ENCODE measurements at places on chromosomes 12 and 14.

DNA sequence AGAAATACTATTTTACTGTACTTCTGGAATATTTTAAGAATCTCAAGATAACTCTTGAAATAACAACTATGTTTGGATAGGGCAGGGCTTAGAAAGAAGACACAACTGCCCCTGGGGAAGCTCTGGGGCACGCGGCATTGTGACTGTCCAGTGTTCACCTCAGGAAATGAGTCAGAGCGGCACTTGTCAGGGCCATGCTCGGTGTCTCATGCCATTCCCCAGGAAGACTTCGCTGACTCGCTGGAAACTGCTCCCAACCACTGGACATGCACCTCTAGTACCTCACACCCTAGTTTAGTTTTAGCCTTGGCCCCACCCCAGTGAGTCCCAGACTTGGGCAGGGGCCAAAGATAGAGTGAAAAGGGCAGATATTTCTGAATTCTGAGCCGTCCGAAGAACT lies 192.0 kb downstream of the TTC7B start:
- DNase-seq = no peak

DNA sequence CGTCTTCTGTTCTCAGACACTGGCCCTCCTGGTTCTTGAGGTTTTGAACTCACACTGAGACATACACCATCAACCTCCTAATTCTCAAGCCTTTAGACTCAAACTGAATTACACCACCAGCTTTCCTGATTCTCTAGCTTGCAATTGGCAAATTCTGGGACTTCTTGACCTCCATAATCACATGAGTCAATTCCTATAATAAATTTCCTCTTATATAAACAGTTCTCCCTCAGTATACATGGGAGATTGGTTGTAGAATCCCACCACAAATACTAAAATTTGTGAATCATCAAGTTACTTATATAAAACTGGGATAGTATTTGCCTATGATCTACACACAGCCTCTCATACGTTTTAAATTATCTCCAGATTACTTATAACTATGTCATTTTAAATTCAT lies 162.2 kb downstream of the DIO2 start:
- no peak for DNase-seq

DNA sequence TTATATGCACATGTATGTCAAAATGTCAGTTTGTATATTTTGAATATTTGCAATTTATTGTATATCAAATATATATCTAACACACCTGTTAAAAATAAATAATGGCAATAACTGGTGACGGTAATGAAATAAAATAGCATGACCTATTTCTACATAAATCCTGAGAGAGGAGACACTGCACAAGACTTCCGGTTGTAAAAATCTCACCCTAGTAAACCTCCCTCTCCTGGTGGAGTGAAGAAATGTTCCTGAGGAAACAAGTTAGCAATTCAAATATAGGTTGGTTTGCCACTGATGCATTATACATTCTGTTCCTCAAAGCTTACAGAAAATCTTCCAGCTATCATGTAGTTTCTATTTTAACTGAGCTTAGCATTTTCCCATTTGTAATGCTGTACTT lies 166.1 kb upstream of the SYT10 start:
- DNase-seq = no peak

GRCh38 chr12:130576371-130576816 lies 139.7 kb downstream of the RIMBP2 start:
- DNase-seq = no peak

GRCh38 chr12:100733817-100734593 lies 60.6 kb upstream of the ANO4 start:
- DNase-seq = no peak

- DNase-seq = no peak
Measured at GRCh38 chr12:118063576-118064391, 2.8 kb upstream of the WSB2 start.

DNA sequence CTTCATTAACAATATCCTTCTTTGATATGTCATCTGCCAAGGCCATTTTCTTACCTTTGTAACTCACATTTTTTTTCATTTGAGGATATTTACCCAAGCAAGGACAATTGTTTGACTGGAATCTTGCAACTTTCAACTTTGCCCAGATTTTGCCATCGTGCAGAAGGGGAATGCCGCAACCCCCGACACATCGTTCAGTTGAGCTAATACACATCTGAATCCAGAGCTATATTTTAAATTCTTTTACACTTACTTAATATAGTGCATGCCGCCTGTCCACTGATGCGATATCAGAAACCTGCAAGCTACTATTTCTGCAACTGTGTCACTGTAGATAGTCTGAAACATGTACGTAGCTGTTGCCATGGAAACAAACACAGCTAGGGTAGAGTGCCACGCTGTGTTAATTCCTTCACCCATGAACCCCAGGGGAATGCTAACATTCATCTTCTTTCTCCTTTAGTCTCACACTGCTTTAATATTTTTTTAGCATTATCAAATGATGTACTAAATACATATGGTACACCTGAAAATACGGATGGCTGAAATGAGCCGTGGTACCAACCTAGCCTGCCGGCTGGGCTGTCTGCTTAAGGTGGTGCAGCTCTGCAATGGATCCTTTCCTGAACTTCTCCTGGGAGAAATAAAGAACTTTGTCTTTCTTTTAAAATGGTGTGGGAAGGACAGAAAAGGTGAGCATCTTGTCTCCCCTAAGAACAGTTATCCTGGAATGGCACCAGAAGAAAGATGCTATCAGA lies 77.0 kb upstream of the FOXN3 start:
- no peak for DNase-seq

DNA sequence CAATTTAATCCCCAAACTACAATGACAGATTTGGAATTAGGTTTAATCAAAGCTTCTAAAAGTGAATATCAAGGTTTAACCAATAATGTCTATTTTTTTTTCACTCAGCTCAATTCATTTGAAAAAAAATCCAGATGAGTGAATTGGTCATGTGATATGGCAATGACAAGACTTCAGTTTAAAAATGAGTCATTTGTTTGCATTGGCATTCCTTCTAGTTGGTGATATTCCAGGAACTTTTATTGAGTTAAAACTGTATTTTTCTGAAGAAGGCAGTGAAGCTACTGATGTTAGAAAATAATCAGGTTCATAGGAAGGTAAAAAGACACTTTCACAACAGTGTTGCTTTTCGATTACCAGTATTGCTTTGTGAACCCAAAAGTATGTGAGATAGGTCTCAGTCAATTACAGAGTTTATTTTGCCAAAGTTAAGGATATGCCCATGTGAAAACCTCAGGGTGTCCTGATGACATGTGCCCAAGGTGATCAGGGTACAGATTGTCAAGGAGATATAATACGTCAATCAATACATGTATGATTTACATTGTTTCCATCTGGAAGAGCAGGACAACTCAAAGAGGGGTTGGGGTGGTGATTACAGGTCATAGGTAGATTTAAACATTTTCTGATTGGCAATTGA lies 1214.9 kb downstream of the GALC start:
- DNase-seq = no peak

GRCh38 chr12:23528316-23528715 lies 421.2 kb downstream of the SOX5 start:
- DNase-seq = no peak

- peak; percentile 61 for DNase-seq
Measured at GRCh38 chr14:78341827-78342389, 171.7 kb downstream of the NRXN3 start.

- DNase-seq = no peak
Measured at GRCh38 chr14:68604361-68604730, 188.5 kb downstream of the ZFP36L1 start.

- DNase-seq = no peak
Measured at GRCh38 chr14:69651664-69652063, 40.3 kb downstream of the SUSD6 start.

GRCh38 chr12:4251216-4251891 lies 22.2 kb upstream of the CCND2 start:
- no peak for DNase-seq

DNA sequence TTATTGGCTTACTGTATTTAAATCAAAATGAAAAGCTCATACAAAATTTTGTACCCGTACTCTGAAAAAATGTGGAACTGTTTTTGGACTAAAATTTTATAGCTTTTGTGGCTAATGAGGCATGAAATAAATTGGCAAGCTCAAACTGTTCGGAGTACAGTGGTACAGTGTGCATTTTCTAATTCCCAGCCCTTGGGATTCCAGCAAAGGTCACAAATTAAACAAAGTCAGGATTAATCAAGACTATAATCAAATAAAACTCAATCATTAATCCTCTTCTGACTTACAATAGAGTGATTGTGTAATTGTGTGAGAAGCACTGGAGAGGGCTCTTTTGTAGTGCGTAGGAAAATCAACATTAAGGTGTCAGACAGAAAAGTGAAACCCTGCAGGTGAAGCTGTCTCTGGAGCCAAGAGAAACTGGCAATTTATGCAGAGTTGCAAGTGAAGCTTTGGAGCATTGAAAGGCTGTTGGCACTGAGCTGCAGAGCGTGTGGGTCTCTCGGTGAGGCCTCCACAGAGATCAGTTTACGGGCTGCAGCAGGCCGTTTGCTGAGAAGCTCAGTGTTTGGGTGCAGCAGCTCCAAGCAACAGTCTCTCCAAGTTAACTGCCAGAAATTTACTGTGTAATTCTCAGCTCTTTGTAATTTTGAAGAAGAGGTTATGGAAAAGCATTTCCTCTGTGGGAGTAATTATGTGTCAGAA lies 275.9 kb downstream of the FBXL14 start:
- DNase-seq = peak; percentile 96

- DNase-seq = no peak
Measured at GRCh38 chr14:48111151-48111550, 435.7 kb upstream of the MDGA2 start.

GRCh38 chr12:45303945-45304344 lies 88.0 kb downstream of the ANO6 start:
- DNase-seq = no peak

- DNase-seq = no peak
Measured at GRCh38 chr12:6507102-6507998, 13.4 kb downstream of the NCAPD2 start.

GRCh38 chr14:61670576-61670975 lies 24.7 kb upstream of the HIF1A start:
- DNase-seq = no peak

- no peak for DNase-seq
Measured at GRCh38 chr14:68297876-68298468, 478.4 kb downstream of the RAD51B start.

- no peak for DNase-seq
Measured at GRCh38 chr14:54172562-54172961, 215.9 kb upstream of the BMP4 start.

GRCh38 chr14:51314321-51315015 lies 74.4 kb downstream of the TMX1 start:
- no peak for DNase-seq

DNA sequence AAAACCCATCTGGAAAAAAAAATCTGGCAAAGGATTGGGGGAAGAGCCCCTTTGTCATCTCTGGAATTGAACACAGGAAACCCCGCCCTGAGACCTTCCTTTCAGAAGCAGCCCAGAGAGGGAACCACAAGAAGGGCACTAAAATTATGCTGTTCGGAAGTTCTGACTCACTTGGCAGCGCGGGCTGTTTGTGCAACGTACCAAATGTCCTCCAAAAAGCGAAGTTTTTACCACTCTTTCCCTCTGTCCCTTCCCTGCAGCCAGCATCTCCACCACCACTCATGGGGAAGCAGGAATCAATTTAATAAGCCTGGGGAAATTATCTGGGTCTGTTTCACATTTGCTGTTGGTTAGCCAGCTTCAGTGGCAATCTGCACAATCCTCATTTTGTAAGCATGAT lies 3.2 kb upstream of the SYNE3 start:
- no peak for DNase-seq

All from NCI-H2081 treated with DMSO at 0.1 percent for 48 hours (cell line).